GDM1 (cell line): ENCODE measurements at places on chromosomes 2 and 18.

GRCh38 chr2:205613970-205614559, 68.2 kb upstream of the NRP2 start:
- no peak for DNase-seq

DNA sequence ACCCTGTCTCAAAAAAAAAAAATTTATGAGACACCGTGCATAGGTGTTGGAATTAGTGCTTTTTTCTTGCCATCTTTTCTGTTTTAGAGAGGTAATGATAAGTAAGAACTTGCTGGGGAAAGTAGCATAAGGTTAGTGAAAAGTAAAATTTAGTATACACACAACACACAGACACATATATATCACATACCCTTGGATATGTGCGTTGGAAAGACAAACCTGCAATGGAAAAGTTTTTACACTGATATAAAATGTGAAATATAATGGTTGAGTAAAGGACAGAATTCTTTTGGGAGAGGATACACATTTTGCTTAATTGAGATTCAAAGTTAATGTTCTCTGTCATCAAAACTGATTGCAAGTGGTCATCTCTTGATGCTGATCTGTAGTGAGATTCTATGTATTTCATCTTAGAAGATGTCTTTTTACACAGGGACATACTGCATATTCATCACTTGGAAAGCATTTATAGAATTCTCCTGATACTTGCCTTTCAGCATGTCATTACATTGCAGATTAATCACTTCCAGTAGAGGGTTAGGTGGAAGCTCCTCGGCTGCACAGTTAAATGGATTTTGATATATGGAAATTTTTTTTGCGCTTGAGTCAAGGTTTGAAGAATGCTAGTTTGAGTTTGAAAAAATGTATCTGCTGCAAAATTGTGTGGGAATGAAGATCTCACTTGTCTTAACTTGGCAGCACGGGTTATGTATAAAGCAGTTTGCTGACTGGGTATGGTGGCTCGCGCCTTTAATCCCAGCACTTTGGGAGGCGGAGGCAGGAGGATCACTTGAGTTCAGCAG, 13.5 kb downstream of the PPP1CB start:
- no peak for DNase-seq

- no peak for DNase-seq
Observed at GRCh38 chr2:151177756-151178155, 83.9 kb downstream of the RBM43 start.

GRCh38 chr2:239187464-239188253, 213.2 kb downstream of the HDAC4 start:
- DNase-seq, result no peak

- no peak for DNase-seq
Observed at GRCh38 chr18:56721031-56721430, 69.9 kb downstream of the WDR7 start.

GRCh38 chr18:27778925-27779324, 398.0 kb downstream of the CDH2 start:
- DNase-seq, result no peak
